ENCODE measurements at places on chromosomes 6 and 20.

DNA sequence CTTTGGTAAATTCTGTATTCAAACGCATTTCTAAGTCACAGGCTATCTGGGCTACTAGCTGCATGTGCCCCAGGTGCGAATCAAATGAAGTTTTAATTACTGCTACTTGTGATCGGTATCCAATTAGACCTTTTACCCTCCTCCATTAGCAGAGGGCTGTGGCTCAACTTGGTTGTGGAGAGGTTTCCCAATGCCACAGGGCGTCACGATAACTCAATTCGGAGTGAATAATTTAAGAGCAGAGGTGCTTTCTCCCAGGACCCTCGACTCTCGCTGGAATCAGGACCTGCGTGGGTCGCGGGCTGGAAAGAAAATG lies 640 bp downstream of the SAYSD1 start:
- no peak for DNase-seq

DNA sequence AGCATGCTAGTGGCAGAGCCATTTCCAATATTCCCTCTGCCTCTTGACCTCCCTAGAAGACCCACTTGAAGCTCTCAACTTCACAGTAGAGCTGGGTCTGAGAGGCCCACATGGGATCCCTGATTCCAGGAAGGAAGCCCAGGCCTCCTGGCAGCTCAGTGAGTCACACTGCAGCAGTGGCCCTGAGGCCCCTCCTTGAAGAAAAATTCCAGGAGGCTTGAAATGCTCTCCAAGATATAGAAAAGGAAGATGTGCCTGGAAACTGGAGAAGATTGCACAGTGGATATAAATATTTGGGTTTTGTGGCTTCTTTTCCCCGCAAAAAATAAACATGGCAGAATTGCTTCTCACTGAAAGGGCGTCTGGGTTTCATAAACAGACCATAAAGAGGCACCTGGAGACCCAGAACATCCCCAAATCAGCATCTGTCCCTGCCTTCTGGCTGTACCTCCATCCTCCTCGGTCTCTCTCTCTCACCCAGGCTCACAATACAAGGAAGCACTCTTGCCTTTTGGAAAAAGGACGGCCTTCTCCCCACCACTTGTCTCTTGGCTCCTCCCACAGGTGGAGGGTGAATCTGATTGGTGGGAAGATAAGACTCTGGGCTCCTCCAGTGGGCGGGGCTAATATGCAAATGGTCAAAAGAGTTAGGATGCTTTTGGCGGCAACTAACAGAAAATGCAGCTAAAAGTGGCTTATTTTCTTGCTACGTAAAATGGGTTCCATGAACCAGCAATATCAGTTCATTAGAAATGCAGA lies 200.0 kb upstream of the SULF2 start:
- DNase-seq = no peak

- DNase-seq = no peak
Observed at GRCh38 chr6:14128012-14128411, 10.4 kb downstream of the CD83 start.

DNA sequence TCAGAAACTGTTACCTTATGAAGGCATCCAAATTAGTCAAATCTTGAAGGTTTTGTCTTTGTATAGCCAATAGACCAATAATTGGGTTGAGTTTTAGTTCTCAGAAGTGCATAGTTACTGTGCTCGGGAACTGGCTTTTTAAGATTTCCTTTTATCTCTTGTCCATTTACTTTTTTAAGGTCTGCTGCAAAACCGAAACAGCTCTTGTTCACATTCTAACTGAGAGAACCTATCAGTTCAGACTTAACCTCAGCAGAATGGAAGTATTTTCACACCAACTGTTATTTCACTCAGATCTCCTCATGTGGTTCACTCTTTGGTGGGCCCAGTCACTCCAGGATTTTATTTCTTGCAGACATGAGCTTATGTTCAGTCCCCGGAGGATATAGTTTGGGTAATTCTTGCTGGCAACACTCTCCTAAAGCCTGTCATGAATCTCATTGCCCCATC lies 55.5 kb downstream of the TPBG start:
- DNase-seq = no peak

- DNase-seq = no peak
Observed at GRCh38 chr6:168121303-168121665, 42.3 kb upstream of the FRMD1 start.

- DNase-seq = no peak
Observed at GRCh38 chr6:151092591-151092990, 147.2 kb upstream of the AKAP12 start.

- no peak for DNase-seq
Observed at GRCh38 chr6:37520926-37521325, 21.2 kb upstream of the CCDC167 start.

- DNase-seq = no peak
Observed at GRCh38 chr6:2960935-2961334, 10.4 kb downstream of the SERPINB6 start.

GRCh38 chr6:108968325-108969316 lies 120.4 kb downstream of the ARMC2 start:
- no peak for DNase-seq

GRCh38 chr20:3242172-3242692 lies 3.2 kb upstream of the SLC4A11 start:
- no peak for DNase-seq

GRCh38 chr6:706146-706545 lies 13.2 kb upstream of the EXOC2 start:
- no peak for DNase-seq

DNA sequence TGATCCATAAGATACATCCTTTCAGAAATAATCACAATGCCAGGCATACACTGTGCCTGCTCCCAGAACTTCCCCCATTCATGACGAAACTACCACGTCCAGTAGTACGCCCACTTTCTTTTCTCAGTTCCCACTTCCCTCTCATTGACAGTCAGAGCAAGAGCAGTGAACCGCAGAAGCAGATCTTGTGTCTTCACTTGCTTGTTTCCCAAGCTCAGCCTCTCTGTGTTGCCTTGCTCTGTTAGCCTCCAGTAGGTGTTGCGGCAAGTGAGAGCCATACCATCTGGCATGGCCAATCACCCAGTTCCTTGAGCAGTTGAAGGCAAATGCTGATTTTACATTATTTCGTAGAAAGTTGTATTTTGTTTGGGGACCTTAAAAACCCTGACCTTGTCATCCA lies 11.7 kb downstream of the UST start:
- peak; percentile 33 for DNase-seq
